Colonic mucosa (tissue), 4 donors: ENCODE measurements at places on chromosomes 7 and 10. TPM values are rescaled to one million over a fixed set of nuclear protein-coding genes. Genes with fewer than 3 reads are reported as not detected.
A peak's percentile ranks its signal among the peaks of the same experiment; 100 is the strongest.

The LIPJ gene
- total RNA-seq, result not detected

The PDZD7 gene
- total RNA-seq, result 0.19 TPM

The JCAD gene
- 23.5 TPM for total RNA-seq

The PSD gene
- total RNA-seq, result 4.2 TPM

The OPN1SW gene
- total RNA-seq, result not detected

The MSMB gene
- total RNA-seq, result not detected

The MOGAT3 gene
- 33.2 TPM for total RNA-seq

The RASA4 gene
- total RNA-seq, result 31.3 TPM

The STEAP1B gene
- total RNA-seq, result 0.30 TPM

The SLIT1 gene
- total RNA-seq, result 0.24 TPM

The ZNF777 gene
- total RNA-seq, result 13.1 TPM

The TRIM50 gene
- total RNA-seq, result not detected

The AEBP1 gene
- total RNA-seq, result 30.4 TPM

The ALKBH4 gene
- total RNA-seq, result 9.7 TPM

The HTR5A gene
- not detected for total RNA-seq

The CACNA2D1 gene
- total RNA-seq, result 9.3 TPM

DNA sequence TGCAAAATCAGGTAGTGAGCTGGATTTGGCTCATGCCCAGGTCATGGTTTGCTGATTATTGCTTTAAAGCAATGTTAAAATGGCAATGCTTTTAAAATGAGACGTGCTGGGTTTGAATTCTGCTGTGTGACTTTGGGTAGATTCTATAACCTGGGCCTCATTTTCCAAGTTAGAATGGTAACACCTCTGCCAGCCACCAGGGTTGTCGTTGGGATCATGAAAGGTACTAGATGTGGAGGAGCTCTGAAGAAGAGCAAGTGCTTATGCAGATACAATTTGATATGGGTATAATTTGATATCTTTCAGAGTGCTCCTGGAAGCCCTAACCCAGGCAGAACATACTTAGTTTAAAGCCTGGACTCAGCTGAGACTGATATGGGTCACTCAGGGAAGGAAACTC, 60.0 kb downstream of the EVX1 start:
- H3K4me1 ChIP-seq, result no peaks in the 10 kb centered on the region
- H3K4me3 ChIP-seq, result no peak overlapping the region
- no peak overlapping the region for H3K27ac ChIP-seq
- H3K27me3 ChIP-seq, result no peaks in the 10 kb centered on the region
- H3K36me3 ChIP-seq, result no peaks in the 10 kb centered on the region

GRCh38 chr7:12716134-12716681, 28.8 kb downstream of the ARL4A start:
- H3K4me1 ChIP-seq, result peaks cover 13% of the 10 kb centered on the region
- DNase-seq, result no peak
- H3K4me3 ChIP-seq, result peak overlapping the region; percentile 10
- peak overlapping the region; percentile 87 for H3K27ac ChIP-seq

DNA sequence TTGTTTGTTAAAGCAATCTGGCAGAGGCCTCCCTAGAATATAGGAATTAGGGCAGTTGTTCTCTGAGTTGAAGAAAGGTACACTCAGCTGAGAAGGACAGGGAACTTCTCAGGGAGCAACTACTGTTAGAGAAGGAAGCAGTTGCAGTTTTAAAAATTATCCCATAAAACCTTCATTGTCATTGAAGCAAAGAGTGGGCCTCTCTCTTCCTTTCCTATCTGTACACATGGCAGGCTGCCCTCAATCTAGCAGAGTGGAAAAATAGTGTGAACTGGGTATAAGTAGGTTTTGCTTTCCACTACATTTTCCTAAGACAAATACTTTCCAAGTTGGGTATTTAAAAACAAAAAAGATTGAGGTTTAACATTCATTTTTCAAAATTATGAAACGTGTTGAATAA, 236.7 kb upstream of the KLF14 start:
- H3K4me3 ChIP-seq, result no peak overlapping the region
- H3K4me1 ChIP-seq, result no peaks in the 10 kb centered on the region
- no peak for DNase-seq
- no peak overlapping the region for H3K27ac ChIP-seq

GRCh38 chr10:95290461-95291364, at the start of gene PDLIM1:
Gene PDLIM1 (minus strand): TSS chr10:95291003. CDS start chr10:95290915, 88 bp downstream.
- DNase-seq, result peak; percentile 86
- no peaks in the 10 kb centered on the region for H3K27me3 ChIP-seq
- peaks cover 18% of the 10 kb centered on the region for H3K4me1 ChIP-seq

- no peak overlapping the region for H3K27ac ChIP-seq
- DNase-seq, result no peak
- H3K36me3 ChIP-seq, result no peaks in the 10 kb centered on the region
- H3K4me3 ChIP-seq, result no peak overlapping the region
- no peaks in the 10 kb centered on the region for H3K27me3 ChIP-seq
Observed at GRCh38 chr7:15998617-15999016, 312.1 kb upstream of the MEOX2 start.

GRCh38 chr10:68087685-68088401, 12.8 kb upstream of the HERC4 start:
- H3K4me3 ChIP-seq, result no peak overlapping the region
- H3K36me3 ChIP-seq, result no peaks in the 10 kb centered on the region
- H3K27ac ChIP-seq, result no peak overlapping the region
- H3K27me3 ChIP-seq, result no peaks in the 10 kb centered on the region
- DNase-seq, result no peak

- no peak overlapping the region for H3K27ac ChIP-seq
- H3K27me3 ChIP-seq, result no peaks in the 10 kb centered on the region
- H3K4me1 ChIP-seq, result no peaks in the 10 kb centered on the region
- DNase-seq, result no peak
Observed at GRCh38 chr7:67595431-67596180, 599.0 kb downstream of the TYW1 start.

- H3K27ac ChIP-seq, result no peak overlapping the region
- no peaks in the 10 kb centered on the region for H3K36me3 ChIP-seq
- no peak for DNase-seq
- no peaks in the 10 kb centered on the region for H3K4me1 ChIP-seq
- H3K4me3 ChIP-seq, result no peak overlapping the region
Observed at GRCh38 chr7:42380401-42380800, 143.4 kb upstream of the GLI3 start.

- no peaks in the 10 kb centered on the region for H3K4me1 ChIP-seq
- no peak overlapping the region for H3K4me3 ChIP-seq
- H3K27me3 ChIP-seq, result no peaks in the 10 kb centered on the region
- no peak overlapping the region for H3K27ac ChIP-seq
- no peaks in the 10 kb centered on the region for H3K36me3 ChIP-seq
- DNase-seq, result no peak
Observed at GRCh38 chr10:33412653-33413361, 78.3 kb upstream of the NRP1 start.

GRCh38 chr7:137081321-137082093, 213.1 kb downstream of the CHRM2 start:
- H3K27me3 ChIP-seq, result no peaks in the 10 kb centered on the region
- no peak overlapping the region for H3K27ac ChIP-seq
- H3K4me1 ChIP-seq, result no peaks in the 10 kb centered on the region
- H3K4me3 ChIP-seq, result no peak overlapping the region
- no peaks in the 10 kb centered on the region for H3K36me3 ChIP-seq

DNA sequence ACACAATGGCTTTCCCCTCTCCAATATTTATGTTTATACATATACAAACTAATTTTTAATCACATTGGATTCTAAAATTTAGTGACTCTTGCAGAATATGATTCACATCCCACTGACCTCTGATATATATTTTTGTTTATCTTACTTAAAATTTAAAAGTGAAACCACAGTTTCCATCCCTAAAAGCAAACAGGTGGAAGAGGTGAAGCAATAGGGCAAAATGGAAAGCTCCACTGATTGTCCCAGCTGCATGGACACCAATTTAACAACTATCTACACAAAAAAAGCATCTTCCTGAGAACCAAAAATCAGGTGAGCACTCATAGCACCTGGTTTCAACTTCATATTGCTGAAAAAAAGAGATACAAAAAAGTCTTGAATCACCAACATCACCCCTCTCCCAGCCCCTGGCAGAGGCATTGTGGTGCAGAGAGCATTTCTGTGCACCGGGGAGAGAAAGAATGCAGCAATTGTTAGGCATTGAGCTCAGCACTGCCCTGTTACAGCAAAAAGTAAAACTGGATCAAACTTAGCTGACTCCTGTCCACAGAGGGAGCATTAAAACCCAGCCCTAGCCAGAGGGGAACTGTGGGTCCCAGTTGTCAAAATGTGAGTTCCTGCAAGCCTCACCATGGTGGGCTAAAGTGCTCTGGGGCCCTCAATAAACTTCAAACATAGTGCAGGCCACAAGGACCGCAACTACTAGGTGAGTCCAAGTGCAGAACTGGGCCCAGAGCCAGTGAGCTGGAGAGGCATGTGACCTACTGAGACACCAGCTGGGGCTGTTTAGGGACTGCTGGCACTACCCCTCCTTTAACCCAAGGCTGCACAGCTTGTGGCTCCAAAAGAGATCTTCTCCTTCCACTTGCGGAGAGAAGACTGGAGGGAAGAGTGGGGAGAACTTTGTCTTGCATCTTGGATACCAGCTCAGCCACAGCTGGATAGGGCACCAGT, 92.1 kb downstream of the SIRT1 start:
- H3K4me3 ChIP-seq, result no peak overlapping the region
- H3K27ac ChIP-seq, result no peak overlapping the region
- peaks cover 6% of the 10 kb centered on the region for H3K36me3 ChIP-seq
- no peaks in the 10 kb centered on the region for H3K4me1 ChIP-seq

DNA sequence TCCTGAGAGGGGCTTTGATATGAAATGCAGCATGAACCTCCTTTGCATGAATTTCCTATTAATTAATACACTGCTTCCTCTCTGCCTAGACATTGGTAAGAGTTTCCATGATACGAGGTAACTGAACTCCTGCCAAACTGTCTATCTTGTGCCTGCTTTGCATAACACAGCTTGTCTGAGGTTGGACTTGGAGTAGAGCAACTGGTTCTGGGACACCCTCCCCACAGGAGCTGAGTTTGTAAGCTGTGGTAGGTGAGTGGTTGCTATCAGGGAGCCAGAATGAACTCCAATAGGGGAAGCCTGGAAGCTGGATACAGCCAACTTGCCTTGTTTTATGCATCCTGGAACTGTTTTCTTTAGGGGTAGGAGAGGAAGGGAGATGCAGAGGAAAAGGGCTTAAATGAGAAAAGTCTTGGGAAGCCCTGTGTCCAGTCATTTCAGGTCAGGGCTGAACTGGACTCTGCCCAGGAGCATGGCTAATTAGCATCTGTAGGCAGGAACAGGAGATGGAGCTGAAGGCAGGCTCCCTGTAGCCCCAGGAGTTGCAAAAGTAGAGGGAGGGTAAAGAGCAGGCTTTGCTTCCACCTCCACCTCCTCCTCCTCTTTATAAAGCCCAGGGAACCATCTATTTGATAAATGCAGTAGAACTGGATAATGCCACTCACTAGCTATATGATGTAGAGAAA, 73.2 kb upstream of the GPR158 start:
- no peak overlapping the region for H3K27ac ChIP-seq
- no peaks in the 10 kb centered on the region for H3K36me3 ChIP-seq
- no peak for DNase-seq
- H3K27me3 ChIP-seq, result no peaks in the 10 kb centered on the region
- no peak overlapping the region for H3K4me3 ChIP-seq

DNA sequence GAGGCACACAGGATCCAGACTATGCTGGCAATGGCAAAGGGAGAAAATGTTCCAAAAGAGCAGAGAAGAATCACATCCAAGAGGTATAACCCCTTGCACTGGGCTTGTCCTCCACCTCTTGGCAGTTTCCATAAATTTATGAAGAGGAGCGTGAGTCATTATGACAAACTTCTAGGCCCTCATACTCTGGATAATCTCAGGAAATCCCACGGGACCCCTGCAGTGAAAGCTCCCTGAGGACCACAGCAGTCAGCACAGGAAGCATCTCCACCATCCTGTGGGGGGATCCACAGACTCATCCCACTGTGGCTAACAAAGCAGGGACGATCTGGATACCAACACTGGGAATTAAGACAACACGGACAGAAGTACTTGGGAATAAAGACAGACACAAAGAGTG, 30.3 kb upstream of the GPAM start:
- DNase-seq, result no peak
- no peak overlapping the region for H3K27ac ChIP-seq
- H3K36me3 ChIP-seq, result no peaks in the 10 kb centered on the region
- H3K4me1 ChIP-seq, result no peaks in the 10 kb centered on the region
- no peaks in the 10 kb centered on the region for H3K27me3 ChIP-seq

DNA sequence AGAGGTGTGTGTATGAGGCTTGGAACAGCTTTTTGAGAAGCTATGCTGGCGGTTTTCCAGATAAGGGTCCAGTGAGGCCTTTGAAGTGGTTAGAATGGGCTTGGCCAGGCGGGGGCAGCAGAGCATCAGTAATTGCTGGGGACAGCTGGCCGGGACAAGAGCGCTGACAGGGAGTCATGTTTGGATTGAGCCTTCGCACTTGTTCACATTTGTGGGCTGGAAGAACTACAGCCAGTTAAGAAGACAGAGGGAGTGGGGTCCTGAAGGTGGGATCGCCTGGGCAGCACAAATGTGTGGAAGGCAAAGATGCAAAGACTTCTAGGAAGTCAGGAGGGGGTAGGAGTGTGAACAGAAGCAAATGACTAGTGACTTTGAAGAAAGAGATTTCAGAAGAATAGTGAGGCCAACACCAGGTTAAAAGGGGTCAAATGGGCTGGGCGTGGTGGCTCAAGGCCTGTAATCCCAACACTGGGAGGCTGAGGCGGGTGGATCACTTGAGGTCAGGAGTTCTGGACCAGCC, 12.7 kb upstream of the SDHAF3 start:
- no peaks in the 10 kb centered on the region for H3K4me1 ChIP-seq
- no peaks in the 10 kb centered on the region for H3K27me3 ChIP-seq
- no peak overlapping the region for H3K4me3 ChIP-seq
- H3K27ac ChIP-seq, result no peak overlapping the region
- no peaks in the 10 kb centered on the region for H3K36me3 ChIP-seq

- no peak overlapping the region for H3K27ac ChIP-seq
- H3K27me3 ChIP-seq, result no peaks in the 10 kb centered on the region
- no peaks in the 10 kb centered on the region for H3K4me1 ChIP-seq
- no peak for DNase-seq
Observed at GRCh38 chr10:117763528-117763927, 221.0 kb downstream of the EMX2 start.

DNA sequence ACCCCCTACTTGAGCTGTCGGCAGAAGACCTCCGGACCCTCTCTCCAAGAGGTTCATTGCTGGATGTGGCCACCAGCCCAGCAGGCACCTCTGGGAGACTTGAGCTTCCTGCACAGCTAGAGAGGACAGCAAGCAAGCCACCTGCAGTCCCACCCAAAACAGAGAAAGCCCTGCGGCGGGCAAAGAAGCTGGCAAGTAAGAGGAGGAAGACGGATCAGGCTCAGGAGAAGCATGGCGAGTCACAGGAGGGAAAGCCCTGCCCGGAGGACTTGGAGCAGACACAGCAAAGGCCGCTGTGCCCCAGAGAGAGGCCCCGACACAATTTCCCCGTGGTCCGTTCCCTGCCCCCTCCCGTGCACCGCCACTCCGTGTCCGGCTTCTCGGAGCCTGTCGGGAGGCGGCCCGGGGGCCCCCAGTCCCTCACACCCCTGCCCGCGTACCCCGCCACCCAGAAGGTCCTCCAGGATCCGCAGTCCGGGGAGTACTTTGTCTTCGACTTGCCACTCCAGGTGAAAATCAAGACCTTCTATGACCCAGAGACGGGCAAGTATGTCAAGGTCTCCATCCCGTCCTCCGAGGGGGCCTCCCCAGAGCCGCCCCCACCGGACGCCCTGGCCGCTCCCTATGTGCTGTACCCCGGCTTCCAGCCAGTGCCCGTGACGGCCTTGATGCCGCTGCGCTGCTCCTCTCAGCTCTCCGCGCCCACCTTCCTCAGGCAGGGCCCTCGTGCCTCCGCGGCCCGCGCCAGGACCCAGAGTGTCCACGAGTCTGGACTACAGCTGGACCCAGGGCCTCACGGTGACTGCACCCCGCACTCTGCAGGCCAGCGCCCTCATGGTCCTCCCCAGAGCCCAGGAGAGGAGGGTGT, 27.2 kb downstream of the C10orf71 start:
- no peaks in the 10 kb centered on the region for H3K27me3 ChIP-seq
- DNase-seq, result no peak
- H3K36me3 ChIP-seq, result no peaks in the 10 kb centered on the region
- H3K27ac ChIP-seq, result no peak overlapping the region
- no peaks in the 10 kb centered on the region for H3K4me1 ChIP-seq
